ENCODE measurements at places on chromosomes 5 and 9.

DNA sequence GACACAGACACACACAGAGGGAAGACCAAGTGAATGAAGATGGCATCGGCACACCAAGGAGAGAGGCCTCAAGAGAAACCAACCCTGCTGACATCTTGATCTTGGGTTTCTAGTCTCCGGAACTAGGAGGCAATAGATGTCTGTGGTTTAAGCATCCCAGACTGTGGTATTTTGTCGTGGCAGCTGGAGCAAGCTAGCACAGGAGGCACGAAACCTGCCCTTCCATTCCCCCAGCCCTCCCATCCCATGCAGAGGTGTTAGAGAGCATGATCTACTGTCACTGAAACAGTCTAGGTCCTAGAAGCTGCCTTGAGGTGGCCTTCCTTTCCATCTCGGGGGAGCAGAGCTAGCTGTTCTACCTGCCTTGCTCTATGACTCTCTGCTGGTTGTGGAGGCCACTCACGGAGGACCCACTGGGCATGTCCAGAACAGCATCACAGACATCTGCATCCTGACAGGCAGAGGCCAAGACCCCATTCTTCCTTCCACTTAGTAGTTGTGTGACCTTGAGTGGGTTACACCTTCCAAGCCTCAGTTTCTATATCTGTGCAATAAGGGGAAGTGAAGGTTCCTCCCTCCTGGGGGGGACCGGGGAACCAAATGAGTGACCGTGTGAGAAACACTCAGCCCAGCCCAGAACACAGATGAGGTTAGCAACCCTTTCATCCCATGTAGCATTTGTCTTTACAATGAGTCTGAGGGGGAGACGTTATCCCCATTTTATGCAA, 134.3 kb upstream of the BOD1 start:
- no peak for DNase-seq

- no peak for DNase-seq
Measured at GRCh38 chr9:8924562-8924961, 1125.0 kb upstream of the DMAC1 start.

GRCh38 chr9:72775570-72775969, 177.3 kb downstream of the ALDH1A1 start:
- no peak for DNase-seq

GRCh38 chr5:79236970-79237739, 1.2 kb downstream of the JMY start:
- DNase-seq = peak; percentile 61

DNA sequence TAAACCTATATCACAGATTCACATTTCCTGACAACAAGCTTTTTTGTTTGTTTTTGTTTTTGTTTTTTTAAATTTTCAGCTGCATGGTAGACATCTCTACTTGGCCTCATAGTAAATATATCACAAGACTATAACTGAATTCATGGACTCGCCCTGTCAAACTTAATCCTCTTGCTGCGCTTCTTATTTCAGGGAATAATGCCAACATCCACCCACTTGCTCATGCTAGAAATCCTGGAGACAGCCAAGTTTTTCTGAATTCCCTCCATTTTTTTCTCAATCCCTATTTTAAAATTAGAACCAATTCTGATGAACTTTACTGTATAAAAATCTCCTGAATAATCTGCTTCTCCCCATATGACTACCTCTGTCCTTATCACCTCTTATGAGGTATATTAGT, 283.6 kb upstream of the RPS23 start:
- no peak for DNase-seq

DNA sequence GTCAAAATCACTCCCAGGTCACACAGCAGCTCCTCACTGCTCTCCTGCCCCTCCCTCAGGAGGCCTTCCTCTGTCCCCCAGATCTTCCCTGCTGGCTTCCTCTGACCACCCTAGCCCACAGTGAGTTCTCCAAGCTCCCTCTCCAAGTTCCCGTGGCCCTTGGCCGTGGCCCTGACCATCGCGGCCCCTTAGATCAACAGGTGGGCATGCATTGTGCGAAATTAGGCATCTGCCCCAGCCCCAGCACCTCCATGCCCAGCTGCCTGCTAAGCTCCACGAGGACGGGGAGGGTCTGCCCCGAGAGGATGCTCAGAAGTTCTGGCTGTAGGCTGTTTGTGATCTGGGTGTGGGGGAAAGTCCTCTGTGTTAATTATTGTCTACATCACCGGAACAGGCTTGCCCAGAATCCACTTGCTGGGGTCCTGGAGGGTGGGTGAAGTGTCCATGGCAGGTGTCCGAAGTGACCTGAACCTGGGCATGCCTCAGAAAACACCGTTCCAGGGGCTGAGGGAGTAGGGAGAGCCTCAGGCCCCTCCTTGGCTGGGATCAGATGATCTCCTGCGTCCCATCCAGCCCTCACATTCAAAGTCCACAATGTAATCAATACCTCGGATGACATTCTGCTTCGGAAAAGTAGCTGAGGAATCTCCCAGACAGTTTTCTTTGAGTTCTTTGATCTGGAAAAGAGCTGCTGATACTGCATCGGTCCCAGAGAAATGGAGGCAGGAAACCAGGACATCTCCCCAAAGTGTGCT, 194.8 kb downstream of the PAX5 start:
- DNase-seq = no peak

GRCh38 chr5:170338291-170338690, 40.7 kb upstream of the LCP2 start:
- DNase-seq = no peak

GRCh38 chr9:29456940-29457339, 1883.7 kb upstream of the C9orf72 start:
- no peak for DNase-seq

DNA sequence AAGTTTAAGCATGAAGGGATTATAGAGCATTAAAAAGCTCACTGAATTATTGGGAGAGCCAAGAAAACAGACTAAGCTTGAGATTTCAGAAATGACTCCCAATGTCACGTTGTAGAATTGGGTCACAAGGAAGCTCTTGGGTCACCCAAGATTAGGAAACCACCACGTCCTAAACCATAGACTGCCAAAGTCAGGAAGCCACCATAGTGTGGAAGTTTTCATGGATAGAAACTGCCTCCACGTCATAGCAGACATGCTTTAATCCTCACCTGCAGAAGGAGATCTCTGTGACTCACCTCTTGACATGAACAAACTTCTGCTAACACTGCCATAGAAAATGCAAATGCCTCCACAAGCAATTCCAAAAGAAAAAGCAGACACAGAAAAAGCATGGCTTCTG, 106.3 kb downstream of the SLC1A3 start:
- DNase-seq = no peak

DNA sequence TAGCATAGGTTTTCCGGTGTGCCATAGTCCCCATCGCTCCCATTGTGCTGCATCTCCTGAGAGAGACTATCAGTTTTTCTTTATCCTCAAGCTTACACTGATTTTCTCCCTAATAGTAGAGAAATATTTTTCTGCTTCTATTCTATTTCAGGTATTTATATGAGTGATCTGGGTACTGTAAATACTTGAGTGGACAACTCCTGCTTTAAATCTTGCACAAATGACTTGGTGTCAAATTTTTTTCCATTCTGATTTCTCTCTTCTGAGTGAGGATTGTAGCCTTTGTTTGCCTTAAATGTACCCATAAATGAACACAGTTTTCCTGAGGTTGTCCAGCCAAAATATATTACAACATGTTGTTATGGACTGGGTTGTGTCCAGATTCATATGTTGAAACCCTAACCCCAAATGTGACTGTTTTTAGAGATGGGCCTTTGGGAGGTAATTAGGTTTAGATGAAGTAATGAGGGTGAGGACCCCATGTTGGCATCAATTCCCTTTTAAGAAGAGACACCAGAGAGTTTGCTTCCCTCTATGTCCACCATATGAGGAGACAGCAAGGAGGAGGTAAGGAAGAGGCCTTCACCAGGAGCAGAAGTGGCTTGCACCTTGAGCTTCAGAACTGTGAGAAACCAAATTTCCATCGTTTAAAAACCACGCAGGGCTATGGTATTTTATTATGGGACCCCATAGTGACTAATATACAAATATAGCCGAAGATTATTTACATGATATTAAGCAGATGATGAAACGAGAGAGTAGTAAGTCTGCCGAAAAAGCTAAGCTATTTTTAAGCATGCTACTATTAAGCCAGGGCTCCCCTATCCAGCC, 336.4 kb upstream of the MPDZ start:
- DNase-seq = no peak

GRCh38 chr9:4430432-4431261, 59.6 kb upstream of the SLC1A1 start:
- no peak for DNase-seq

DNA sequence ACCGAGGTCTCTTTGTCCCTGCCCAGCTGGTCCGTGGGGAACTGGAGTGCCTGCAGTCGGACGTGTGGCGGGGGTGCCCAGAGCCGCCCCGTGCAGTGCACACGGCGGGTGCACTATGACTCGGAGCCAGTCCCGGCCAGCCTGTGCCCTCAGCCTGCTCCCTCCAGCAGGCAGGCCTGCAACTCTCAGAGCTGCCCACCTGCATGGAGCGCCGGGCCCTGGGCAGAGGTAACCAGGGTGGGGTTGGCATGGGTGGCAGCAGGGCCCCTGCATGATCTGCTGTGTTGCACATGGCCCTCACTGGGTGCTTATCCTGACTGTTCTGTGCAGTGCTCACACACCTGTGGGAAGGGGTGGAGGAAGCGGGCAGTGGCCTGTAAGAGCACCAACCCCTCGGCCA, 119.2 kb upstream of the ICE1 start:
- no peak for DNase-seq

DNA sequence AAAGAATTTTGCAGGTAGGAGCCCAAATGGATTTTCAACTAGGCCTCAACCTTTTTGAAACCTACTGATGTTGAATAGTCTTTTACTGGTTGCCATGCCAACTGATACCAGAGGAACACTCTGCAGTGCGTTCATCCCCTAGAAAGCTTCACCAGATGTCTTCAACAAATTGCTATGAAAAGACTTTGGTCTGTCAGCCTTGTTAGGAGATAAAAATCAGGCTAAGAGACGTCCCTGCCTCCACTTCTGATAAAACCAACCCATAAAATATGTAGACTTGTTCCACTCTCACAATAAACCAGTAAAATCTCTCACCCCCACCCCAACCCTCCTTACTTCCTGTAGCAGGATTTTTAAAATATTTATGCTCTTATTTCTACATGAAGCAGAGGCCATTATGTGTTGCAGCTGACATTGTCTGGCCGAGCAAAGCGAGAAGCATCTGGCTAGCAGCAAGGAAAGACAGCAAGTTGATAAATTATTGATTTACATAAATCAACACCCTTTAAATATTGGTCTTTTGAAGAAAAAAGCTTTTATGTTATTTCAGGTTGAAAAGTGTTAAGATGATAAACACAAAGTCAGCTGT, 428.7 kb downstream of the ISL1 start:
- DNase-seq = no peak

- no peak for DNase-seq
Measured at GRCh38 chr9:28215536-28216299, 642.4 kb upstream of the C9orf72 start.

- DNase-seq = no peak
Measured at GRCh38 chr5:81316571-81316970, 15.2 kb downstream of the ZCCHC9 start.

- no peak for DNase-seq
Measured at GRCh38 chr5:167819406-167819805, 472.0 kb upstream of the WWC1 start.

GRCh38 chr5:9853309-9853708, 223.2 kb upstream of the TAS2R1 start:
- no peak for DNase-seq

DNA sequence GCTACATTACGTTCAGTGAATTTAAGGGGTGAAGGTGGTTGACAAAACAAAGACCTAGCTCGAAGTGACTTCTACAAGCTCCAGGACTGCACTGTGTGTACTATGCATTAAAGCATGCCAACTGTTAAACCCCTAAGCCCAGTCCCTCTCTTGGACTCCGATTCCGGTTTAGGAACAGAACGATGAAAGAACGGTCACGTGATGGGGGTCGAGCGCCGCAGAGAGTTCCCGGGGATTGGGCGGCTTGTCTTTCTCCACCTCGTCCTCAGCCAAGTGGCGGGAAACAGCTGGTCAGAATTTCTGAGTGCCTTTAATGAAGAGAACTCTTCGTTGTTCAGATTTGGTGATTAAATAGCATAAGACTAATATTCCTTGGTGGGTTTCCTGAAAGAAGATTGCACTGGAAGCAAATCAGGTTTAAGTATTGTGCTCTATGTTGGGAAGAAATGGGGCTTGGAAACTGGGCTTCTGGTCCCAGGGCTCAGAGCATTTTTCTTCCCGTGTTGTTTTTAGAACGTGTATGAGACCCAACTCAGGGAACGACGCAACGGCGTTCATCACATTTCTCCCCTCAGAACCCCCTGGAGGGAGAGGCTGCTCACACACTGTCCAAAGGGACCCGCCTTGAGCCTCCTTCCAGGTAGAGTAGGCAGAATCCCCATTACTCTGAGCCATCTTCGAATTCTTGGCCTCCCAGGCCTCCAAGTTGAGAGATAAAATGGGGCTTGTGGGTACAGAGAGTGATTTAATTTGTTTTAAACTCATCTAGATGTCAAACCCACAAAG, 25.3 kb downstream of the IRX2 start:
- DNase-seq = no peak

GRCh38 chr5:173557123-173557903, 59.1 kb downstream of the BOD1 start:
- DNase-seq = no peak

DNA sequence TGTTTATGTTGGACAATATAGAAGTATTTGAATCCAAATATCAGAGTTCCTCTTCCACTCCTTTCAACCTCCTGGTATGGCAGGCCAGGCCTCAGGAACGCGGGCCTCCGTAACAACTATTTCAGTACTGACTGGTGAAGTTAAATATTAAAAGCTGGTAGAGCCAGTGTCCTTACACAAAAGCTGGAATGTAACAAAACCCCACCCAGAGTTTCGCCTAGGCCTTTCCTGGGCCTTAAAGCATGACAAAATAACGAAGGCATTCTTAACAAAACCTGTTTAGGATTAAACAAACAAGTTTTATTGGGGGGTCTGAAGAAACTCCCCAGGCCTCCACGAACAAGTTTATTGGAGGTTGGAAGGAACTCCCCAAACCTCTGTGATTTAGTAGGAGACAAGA, 61.6 kb upstream of the GNE start:
- DNase-seq = no peak

- DNase-seq = no peak
Measured at GRCh38 chr9:76534026-76534425, 75.0 kb downstream of the GCNT1 start.

- DNase-seq = peak; percentile 10
Measured at GRCh38 chr5:131977212-131977604, 31.7 kb upstream of the MEIKIN start.

Measured in activated CD4-positive, alpha-beta memory T cell treated with anti-CD3 and anti-CD28 coated beads for 36 hours (primary cell).